ENCODE measurements at places on chromosomes 7 and 10.

- DNase-seq, result no peak
Measured at GRCh38 chr7:39557911-39558310, 8.3 kb upstream of the YAE1 start.

DNA sequence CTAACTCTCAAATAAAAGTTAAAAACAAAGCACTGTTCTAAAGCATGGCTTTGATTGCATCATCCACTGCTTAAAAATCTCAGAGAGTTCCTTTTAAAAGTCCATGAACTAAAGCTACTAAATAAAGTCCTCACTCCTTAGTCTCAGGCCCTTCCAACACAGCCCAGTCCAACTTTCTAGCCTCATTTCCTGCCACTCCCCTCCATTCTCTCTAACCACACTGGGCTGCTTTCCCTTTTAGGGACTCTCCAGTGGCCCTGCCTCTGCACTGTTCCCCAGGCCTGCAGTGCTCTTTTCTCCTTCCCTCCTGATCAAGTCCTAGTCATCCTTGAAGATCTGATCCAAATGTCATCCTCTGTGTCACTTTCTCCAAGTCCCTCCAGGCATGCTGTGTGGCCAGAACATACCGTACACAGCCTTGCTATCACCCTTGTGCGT lies 56.9 kb upstream of the PPP1R3C start:
- DNase-seq, result no peak

DNA sequence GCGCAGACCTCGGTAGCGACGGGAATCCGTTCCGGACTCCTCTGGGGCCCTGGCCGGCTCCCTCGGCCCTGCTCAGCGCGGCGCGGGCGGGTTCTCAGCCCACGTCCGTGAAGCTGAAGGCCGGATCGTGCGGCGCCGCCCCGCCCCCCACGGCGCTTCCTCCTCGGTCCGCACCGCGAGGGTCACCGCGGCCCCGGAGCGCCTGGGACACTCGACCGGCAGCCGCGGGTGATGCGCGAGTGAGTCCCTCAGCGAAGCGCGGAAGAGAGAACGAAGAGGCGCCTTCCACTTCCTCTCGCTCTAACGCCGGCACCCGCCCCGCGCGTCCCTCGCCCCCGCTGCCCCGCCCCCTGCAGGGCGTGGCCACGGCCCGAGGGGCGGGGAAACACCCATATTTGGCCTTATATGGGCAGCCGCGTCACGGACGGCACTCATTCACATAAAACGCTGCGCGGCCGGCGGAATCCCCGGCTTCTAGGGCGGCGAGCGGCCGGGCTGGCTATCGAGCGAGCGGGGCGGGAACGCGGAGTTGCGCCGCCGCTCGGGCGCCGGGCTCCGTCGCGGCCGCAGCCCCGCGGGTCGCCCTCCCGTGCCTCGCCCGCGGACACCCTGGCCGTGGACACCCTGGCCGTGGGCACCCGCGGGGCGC lies at the start of gene DUSP5:
DUSP5 (plus strand) TSS at position 470 of the 649 bp plus-strand sequence. CDS start 215 bp downstream, outside the sequence.
- peak; percentile 93 for DNase-seq

GRCh38 chr7:93231259-93231658 lies 907 bp upstream of the VPS50 start:
- DNase-seq, result no peak

DNA sequence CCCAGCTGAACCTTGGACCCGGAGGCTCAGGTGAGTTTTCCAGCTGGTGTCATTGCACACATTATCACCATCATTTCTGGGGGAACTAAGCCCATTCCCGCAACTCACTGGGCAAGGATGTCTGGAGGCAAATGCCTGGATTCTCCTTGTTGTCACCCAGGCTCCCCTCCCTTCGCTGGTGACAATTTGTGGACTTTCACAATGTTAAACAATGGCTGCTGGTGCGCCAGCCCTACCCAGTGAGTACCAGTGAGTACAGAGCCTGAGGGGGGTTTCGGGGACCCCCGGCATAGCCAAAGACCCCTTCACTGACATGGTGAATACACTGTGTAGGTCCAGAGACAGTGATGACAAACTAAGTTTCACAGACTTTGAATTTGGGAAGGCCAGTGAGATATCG lies 189.2 kb downstream of the ADARB2 start:
- DNase-seq, result peak; percentile 2

GRCh38 chr7:66743920-66744319 lies 3.4 kb downstream of the RABGEF1 start:
- DNase-seq, result no peak

GRCh38 chr10:124573726-124574455 lies 112.3 kb downstream of the LHPP start:
- DNase-seq, result no peak

DNA sequence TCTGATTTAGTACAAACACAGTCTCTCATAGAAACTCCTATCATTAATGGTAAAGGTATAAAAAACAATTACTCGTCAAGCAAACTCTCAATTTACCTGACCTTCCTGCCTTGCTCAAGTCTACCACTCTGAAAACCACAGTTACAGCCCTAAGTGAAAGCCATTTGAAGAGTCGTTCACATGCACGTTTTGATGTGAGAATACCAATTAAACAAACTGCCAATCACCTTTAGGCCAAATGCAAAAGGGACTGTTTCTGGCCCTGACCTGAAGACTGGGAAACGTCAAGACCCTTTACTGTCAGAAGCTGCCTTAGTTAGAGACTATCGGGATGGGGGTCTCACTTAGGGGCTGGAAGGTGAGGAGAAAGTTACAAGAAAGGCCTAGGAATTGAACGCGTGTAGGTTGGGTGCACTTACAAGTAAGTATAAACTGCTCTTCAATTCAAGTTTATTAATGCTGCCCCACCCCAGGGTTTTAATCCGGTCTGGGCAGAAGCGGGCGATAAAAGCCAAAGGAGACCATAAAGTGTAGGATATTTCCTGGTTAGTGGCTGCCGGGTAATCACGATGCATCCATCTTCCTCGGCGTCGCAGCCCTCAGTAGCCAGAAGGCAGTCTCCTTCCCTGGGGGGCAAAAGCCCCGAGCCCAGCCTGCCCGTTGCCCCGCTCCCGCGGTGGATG lies 935 bp downstream of the TM9SF3 start:
- DNase-seq, result no peak

GRCh38 chr7:127158659-127159058 lies 94.1 kb downstream of the GRM8 start:
- no peak for DNase-seq

DNA sequence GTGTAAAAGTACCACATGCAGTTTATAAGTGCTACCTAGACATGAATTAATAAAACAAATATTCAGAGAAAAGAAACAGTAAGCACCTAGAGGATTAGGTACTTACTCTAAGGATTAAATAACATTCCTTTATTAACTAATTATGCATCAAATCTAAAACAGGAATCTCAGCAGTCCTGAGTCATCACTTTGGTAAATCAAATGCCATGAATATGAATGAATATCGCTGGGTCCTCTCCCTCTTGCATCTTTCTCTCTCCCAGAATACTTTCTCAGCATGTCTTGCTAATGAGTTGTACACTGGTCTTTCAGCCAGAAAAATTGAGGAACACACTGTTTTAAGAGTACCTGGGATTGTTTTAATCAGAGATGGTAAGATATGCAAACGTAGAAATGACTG lies 225.5 kb upstream of the NFE2L3 start:
- no peak for DNase-seq

GRCh38 chr10:29554660-29555059 lies 80.1 kb downstream of the SVIL start:
- no peak for DNase-seq

GRCh38 chr7:152543799-152544198 lies 108.0 kb upstream of the KMT2C start:
- no peak for DNase-seq

DNA sequence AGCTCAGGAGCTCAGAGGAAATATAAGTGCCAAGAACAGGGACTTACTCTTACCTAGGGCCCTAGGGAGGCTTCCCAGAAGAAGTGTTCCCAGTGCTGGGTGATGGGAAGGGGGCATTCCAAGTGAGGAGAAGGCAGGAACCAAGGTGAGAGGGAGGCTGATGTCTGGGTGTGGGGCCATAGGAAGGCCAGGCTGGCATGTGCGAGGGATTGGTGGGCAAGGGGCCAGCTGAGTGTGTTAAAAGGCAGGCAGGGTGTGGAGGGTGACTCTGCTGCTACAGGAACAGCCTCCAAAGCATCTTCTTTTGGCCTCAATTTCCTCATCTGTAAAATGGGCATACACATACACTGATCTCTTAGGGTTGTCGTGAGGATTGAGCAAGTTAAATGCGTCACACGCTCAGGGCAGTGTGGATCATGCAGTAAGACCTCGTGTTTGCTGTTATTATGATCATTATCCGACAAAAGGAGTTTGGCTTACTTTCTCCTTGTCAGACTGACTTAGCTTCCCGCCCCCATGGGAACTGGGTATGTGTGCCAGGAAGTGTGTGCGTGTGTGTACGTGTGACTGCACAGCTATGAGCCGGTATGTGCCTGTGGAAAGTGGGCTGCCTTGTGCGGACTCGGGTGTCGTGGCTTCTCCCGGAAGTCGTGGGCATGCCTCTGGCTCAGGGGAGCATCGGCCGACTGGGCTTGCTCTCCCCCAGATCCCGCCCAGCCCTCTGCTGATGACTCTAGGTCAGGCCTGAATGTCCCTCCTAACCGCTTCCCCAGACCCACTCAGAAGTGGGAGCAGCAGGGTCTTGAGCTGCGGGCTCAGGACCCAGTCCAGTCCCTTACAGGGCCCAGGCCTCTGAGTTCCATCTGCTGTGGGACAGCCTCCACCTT lies 59.6 kb downstream of the NEURL1 start:
- DNase-seq, result no peak

GRCh38 chr10:5891009-5891408 lies 966 bp downstream of the FBH1 start:
- no peak for DNase-seq

- no peak for DNase-seq
Measured at GRCh38 chr10:123136221-123136805, 543 bp downstream of the HMX3 start.

- DNase-seq, result no peak
Measured at GRCh38 chr10:59582780-59583179, 126.9 kb downstream of the SLC16A9 start.

DNA sequence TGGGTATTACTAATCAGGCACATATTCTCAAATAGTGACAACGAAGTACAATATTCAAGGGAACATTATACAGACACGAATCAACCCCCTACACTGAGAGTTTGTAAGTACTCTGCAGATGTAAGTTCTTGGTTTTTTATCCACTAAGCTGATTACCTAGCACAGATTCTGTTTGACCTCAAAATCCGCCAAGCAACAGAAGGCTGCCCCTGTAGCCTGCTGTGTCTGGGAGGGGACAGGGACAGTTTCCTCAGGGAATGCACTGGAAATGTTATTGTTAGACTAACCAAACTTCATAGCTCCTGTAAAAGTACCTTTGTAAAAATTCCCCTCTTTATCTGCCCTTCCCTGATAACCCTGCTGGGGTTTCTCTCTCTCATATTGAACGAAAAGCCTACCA lies 45.2 kb upstream of the ZRANB1 start:
- no peak for DNase-seq

DNA sequence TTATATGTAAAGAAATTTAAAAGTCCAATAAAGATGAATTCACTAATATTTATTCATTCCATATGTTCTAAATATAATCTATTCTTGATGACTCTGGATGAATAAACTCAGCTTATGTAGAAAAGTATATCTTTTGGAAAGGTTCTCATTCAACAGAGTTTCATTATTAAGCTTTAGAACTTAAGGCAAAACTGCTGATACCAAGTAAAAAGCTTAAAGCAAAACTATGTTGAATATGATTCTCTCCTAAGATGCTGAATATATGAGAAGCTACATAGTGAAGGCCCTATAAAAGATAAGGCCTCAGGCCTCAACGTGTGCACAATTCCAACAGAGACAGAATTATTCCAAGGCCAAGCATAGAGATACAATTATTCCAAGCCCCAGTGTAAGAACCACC lies 30.8 kb downstream of the ZNF800 start:
- DNase-seq, result no peak

- DNase-seq, result no peak
Measured at GRCh38 chr10:123415523-123415922, 250.6 kb upstream of the GPR26 start.

- DNase-seq, result no peak
Measured at GRCh38 chr7:78968951-78969350, 484.5 kb downstream of the MAGI2 start.

DNA sequence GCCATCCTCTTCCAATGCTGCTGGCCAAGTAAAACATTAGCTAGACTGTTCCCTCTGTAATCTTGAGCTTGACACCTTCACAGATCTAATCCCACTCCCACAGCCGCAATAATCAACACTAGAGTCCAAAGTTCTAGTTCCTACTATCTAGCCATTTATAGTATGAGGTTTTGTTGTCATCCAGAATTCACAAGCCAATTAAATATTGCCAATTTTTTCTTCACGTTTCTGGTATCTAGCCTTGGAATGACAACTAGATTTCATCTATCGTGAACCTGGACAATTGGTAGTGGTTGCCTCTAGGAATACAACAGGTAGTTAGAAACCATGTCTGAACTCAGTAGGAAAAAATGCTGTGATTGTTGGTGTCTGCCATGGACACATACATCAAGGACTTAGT lies 10.4 kb downstream of the WASL start:
- no peak for DNase-seq

GRCh38 chr7:101885597-101885955 lies 68.2 kb downstream of the CUX1 start:
- no peak for DNase-seq

- peak; percentile 27 for DNase-seq
Measured at GRCh38 chr7:21355406-21355874, 72.4 kb upstream of the SP4 start.

GRCh38 chr10:126476246-126476645 lies 88.0 kb upstream of the ADAM12 start:
- DNase-seq, result no peak

- DNase-seq, result no peak
Measured at GRCh38 chr7:4709187-4709586, 27.1 kb downstream of the FOXK1 start.

GRCh38 chr10:57973451-57973850 lies 294.2 kb downstream of the IPMK start:
- no peak for DNase-seq

- DNase-seq, result no peak
Measured at GRCh38 chr7:15905251-15906040, 219.0 kb upstream of the MEOX2 start.

DNA sequence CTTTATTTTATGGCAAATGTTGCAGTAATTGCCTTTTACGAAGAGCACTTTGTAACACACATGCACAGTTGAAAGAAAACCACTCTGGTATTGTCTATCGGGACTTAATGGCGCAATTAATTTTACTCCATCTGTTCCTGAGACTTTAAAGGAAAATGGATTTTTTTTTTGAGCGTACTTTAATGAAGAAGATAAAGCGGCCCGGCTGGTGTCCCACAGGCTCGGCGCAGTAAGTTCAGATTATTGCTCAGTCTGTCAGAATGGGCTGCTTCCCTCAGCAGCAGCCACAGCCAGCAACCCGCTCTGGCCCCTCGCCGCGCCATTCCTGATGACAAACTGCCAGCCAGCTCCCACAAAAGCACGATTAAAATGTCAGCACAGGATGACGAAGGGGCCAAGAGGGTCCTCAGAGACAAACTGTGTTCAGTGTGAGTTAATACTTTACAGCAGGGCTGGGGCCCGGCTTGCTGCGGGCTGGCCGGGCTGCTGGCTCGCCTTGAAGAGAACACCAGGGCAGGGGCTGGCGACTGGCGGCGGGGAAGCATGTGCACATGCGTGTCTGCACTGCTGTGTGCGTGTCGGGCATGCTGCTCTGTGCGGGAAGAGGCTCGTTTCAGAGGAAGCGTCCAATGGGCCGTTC lies 501.0 kb upstream of the GALNT17 start:
- DNase-seq, result no peak

GRCh38 chr7:114711241-114711640 lies 210.7 kb upstream of the MDFIC start:
- no peak for DNase-seq

- peak; percentile 35 for DNase-seq
Measured at GRCh38 chr10:28677888-28678686, 766 bp downstream of the BAMBI start.

Data from activated naive CD4-positive, alpha-beta T cell treated with anti-CD3 and anti-CD28 coated beads, Interleukin-2, amount 50 U/mL, for 16 hours (primary cell).